Hepatic stellate cell (primary cell): ENCODE measurements at places on chromosomes 3 and 15.

DNA sequence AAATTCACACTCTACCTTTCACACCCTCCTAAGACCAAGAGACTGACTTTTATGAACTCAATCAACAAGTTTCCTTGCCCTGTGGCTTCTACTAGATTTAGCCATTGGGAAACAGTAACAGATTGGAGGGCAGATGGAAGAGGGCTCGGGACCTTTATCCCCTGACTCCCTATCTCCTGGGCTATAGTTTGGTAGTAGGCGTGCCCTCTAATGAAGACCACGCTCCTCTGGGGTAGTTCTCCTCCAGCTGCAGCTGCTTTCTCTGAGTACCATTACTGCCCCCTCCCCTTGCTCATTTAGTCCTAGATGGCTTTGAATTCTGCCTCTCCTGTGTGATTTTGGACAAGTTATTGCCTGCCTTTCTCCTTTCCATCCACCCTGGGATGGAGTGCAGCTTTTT lies 33.3 kb downstream of the FMN1 start:
- DNase-seq: no peak

- DNase-seq: no peak
These were observed 17.2 kb downstream of the CBLB start for GRCh38 chr3:105851582-105851981.

DNA sequence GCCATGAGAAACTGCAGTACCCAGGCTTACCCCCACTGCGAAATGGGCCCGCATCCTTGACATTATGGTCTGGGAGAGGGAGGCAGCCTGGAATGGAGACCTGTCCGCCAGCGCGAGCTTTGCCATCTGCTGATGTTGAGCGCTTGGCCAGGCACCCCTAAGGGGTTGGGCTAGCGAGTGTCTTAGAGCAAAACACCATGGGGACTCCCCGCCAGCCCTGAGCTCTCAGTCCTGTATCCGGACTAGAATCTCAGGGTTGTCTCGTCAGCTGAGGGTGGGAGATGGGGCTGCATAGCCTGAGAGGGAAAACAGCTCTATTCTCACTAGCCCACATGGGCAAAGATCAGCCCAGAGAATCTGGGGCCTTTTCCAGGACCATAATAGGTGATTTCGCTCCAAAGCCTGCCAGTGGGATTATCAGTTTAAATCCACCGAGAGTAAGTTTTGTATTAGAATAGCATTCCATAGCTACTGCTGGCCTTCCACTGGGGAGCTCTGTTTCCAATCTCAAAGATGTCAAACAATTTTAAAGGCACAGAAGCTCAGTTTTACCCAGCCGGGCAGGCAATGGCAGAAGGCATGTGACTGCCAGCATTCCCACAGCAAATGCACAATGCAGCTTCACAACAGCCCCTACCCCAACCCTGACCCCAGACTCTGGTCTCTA lies 167.5 kb upstream of the TPM1 start:
- peak; percentile 70 for DNase-seq

DNA sequence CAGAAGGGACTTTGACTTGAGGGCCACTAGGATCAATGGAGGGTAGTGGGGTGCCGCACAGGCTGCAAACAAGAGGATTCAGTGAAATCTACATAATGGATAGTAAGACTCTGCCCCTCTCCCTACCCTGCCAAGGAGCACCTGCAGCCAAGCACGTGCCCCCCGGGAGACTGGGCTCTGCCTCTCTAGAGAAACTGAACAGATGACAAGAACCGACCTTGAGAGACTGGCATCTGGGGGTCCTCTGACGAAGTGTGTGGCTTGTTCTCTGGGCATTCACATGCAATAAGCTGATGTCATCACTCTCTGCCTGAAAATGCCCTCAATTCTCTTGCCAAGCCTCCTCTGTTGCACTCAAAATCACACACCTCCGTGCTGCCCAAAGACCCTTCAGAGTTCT lies 132.3 kb downstream of the FAM43A start:
- no peak for DNase-seq

GRCh38 chr3:39502838-39503145 lies 35.3 kb downstream of the MOBP start:
- no peak for DNase-seq

- no peak for DNase-seq
These were observed 28.3 kb downstream of the MITF start for GRCh38 chr3:69767571-69767970.
